ENCODE measurements at places on chromosomes 7 and 10.

GRCh38 chr10:73635781-73636180 lies 5.5 kb downstream of the MYOZ1 start:
- DNase-seq: peak; percentile 6

GRCh38 chr10:50538555-50539398 lies 85.0 kb downstream of the SGMS1 start:
- DNase-seq: no peak

DNA sequence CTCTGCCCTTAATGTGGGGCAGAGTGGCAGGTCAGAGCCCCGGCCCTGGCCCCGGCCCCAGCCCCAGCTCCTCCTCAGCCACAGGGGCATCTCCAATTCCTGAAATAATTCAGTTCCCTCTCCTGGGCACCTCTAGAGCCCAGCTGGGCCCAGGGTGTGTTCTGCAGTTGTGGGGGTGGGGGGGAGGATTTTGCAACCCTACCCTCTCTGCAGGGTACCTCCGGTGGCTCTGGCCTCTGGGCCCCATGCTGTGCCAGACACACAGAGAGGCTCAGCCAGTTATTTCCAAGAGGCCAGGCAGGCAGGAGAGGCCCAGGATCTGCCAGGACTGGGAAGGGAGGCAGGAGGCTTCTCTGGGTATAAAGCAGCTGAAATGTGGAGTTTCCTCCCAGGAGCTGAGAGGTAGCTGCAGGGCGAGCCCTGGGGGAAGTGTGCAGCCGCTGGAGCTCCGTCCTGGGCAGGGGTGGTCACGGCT lies 47.9 kb downstream of the PWWP2B start:
- DNase-seq: no peak

DNA sequence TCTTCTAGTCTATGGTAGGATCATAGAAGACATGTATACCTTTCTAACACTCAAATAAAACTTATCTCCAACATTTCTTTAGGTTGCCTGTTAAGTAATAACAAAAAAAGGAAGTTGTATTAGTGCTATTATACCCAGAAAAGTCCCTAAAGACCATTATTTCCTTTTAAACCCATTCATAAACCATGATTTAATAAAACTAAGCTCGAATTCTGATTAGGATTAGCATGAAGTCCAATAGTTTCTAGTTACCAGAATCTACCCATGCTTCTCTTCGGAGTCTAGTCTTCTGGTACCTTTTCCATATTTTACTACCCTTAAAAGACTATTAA lies 62.7 kb downstream of the USP6NL start:
- DNase-seq: no peak

GRCh38 chr10:75294866-75295701 lies 59.3 kb upstream of the COMTD1 start:
- peak; percentile 86 for DNase-seq

GRCh38 chr10:86205306-86206239 lies 161.0 kb downstream of the GRID1 start:
- DNase-seq: no peak

- DNase-seq: peak; percentile 71
Observed at GRCh38 chr7:135672560-135673359, 10.4 kb downstream of the STMP1 start.

- no peak for DNase-seq
Observed at GRCh38 chr10:52332815-52333214, 18.7 kb downstream of the DKK1 start.

DNA sequence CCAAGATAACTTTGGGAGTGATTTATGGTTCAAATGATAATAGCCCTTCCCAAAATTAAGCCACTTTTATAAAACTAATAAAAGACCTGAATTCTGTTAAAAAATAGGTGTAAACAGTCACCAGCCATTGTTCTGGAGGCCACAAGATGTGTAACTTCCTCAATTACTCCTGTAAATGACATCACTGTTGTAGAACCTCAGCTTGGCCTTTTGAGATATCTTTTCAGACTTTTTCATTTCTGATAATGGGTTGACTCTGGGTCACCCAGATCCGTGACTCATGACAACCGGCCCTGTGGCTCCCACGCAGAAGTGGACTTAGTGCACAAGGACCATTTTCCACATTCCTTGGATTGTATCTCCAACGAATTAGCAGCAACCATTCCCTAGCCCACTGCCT lies 106.6 kb downstream of the DKK1 start:
- DNase-seq: no peak

- peak; percentile 84 for DNase-seq
Observed at GRCh38 chr7:47818796-47819606, 129.3 kb downstream of the PKD1L1 start.

DNA sequence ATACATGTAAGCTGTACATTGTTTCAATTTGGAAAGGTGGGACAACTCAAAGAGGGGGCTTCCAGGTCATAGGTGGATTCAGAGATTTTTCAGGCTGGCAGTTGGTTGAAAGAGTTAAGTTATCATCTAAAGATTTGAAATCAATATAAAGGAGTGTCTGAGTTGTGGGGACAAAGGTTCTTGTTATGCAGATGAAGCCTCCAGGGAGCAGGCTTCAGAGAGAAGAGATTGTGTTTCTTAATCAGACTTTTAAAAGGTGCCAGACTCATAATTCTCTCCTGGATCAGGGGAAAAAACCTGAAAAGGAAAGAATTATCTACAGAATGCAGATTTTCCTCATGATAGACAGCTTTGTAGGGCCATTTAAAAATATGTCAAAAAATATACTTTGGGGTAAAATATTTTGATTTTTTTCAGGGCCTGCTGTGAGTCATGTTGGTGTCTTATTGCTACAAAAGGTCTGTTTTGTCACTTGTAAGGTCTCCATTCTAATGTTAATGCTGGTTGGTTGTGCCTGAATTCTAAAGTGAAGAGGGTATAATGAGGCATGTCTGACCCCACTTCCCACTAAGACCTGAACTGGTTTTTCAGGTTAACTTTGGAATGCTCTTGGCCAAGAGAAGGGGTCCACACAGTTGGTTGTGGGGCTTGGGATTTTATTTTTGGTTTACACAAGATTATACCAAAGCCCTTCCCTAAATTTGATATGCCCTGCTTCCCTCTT lies 52.7 kb upstream of the PRSS1 start:
- no peak for DNase-seq

GRCh38 chr10:36271627-36272340 lies 629.7 kb upstream of the FZD8 start:
- no peak for DNase-seq

DNA sequence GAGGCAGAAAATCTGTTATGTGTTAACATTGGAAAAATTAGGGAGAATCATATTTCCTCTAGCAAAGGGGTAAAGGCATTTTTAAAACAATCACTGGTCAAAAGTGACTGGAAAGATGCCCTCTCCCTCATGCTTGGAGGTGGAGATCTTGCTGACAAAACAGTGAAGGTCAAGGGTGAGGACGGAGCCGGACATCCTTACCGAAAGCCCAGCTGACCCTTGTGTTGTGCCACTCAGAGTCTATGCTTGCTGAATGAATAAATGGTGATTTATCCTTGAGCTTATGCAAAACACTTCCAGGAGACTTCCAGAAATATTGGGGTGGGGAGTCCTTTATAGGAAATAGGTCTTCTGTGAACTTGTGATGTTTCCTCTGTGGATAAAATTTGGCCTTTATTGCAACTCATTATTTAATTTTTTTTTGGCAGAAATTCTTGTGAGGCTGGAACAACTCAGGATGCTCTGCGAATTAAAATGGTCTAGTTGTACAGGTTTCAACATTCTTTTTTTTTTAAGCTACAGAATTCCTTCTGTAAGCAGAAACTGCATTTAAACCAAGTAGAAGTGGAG lies 28.3 kb upstream of the ELMO1 start:
- DNase-seq: no peak

DNA sequence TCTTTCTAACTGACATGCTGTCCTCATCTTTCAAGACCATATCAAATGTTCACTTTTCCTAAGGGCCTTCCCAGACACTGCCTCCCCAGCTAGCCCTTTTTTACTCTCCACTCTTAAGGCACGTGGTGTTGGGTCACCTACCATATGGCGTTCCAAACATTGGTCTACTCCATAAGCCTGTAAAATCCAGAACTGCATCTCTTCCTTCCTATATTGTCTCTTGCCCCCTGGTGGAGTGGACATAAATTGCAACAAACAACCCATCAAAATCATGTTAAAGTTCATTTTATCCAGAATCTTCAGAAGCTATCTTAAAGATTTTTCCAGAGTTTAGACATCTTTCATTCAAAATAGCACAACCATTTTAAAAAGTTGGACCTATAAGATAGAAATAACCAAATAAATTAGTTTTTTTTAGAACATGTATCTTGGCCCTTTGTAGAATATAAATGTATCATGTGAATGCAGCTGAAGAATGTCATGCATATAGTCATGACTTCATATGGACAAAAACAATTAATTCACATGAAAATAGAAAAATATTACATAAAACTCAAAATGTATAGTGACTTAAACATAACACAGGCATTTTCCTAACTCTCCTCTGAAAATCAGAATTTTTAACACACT lies 180.6 kb upstream of the CHRM2 start:
- peak; percentile 15 for DNase-seq

- no peak for DNase-seq
Observed at GRCh38 chr10:1416456-1417037, 320.8 kb downstream of the ADARB2 start.

DNA sequence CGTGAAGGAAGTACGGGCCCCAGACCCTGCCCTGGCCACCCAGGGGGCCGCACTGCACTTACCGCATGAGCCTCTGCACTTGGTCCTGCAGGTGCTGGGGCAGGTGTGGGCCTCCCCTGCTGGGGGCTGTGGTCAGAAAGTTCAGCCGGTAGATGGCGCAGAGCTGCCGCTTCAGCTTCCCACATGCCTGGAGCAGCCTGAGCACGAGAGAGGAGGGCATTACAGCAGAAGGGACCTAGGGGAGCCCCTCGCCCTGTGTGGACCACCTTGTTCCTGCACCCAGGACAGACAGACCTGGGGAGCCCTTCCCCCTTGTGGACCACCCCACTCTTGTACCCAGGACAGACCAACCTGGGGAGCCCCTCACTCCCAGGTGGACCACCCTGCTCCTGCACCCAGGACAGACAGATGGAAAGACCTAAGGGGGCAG lies 8.7 kb upstream of the PYROXD2 start:
- DNase-seq: no peak

- DNase-seq: no peak
Observed at GRCh38 chr7:31785101-31785500, 98.1 kb downstream of the PPP1R17 start.

DNA sequence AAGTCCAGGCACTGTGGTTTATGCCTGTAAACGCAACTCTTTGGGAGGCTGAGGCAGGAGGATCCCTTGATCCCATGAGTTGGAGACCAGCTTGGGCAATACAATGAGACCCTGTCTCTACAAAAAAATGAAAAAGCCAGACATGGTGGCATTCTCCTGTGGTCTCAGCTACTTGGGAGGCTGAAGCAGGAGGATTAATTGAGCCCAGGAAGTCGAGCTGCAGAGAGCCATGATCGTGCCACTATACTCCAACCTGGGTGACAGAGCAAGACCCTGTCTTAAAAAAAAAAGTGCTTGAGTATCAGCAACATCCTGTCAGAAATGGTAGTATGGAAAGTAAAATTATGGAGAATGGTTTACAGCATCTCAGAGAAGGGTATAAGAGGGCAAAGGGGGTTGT lies 11.6 kb downstream of the APBB1IP start:
- no peak for DNase-seq

DNA sequence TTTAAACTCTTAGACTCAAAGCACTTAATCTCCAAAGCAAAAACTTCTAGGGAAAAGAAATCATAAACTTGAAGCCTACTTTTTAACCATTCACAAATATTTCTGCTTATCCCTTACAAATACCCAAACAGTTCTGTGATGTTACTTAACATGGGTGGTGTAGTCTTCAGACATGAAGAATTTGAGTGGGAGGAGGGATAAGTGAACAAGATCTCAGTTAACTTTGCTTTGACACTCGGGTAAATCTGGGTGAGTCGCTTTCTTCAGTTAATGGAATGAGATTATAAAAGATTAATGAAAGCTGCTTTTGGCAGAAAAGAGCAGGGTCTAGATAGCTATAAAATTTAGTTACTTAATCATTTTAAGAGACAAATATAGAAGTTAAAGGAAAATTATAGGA lies 47.5 kb downstream of the RNF133 start:
- no peak for DNase-seq

GRCh38 chr7:110296321-110296720 lies 794.6 kb upstream of the LRRN3 start:
- DNase-seq: no peak

- no peak for DNase-seq
Observed at GRCh38 chr7:66815951-66816350, 75.4 kb downstream of the RABGEF1 start.

DNA sequence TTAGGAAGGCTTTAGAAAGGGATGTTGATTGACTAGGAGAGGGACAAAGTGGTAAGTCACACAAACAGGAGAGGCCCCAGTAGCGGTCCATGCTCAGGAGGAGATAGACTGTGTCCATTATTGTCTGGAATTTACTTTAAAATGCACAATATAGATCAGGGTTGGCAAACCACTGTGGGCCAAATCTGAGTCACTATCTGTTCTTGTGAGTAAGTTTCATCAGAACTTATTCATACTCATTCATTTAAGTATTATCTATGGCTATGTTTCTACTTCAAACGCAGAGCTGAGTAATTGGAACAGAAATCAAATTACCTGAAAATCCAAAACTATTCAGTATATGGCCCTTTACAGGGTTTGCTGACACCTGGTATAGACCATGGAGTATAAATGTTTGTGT lies 166.5 kb downstream of the COL28A1 start:
- no peak for DNase-seq

GRCh38 chr7:79398138-79398749 lies 55.2 kb downstream of the MAGI2 start:
- DNase-seq: no peak

DNA sequence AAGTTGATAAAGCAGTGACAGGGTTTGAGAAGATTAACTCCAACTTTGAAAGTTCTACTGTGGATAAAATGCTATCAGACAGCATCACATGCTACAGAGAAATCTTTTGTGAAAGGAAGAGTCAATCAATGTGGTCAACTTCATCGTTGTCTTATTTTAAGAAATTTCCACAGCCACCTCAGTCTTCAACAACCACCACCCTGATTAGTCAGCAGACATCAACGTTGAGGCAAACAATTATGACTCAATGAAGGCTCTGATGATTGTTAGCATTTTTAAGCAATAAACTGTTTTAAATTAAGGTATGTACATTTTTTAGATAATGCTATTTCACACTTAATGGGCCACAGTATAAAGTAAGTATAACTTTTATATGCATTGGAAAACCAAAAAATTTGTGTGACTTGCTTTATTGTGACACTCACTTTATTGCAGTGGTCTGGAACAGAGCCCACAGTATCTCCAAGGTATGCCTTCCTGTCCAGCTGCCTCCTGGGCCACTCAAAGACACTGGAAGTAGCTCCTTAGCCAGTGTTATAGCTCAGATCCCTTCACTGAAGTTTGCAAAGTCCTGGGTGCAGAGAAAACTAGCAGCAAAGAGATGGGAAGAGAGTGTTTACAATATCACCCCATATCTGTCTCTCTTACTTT lies 293.1 kb downstream of the ARHGAP12 start:
- DNase-seq: no peak

- no peak for DNase-seq
Observed at GRCh38 chr10:10421071-10421470, 596.6 kb upstream of the CELF2 start.

DNA sequence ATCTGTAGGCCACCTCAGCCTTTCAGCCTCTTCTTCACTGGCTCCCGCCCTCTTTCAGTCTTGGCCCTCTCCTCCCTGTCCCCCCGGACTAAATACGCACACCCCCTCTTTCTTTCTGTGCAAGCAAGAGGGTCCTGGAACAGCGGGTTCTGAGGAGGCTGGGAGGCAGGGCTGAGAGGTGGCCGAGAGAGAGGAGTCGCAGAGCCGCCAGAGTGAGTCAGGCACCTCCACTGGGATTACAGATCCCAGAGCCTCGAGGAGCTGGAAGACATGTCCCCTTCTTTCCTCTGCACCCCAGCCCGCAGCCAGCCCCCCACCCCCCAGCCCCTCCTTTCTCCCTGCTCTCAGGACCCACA lies 182 bp downstream of the CCDC136 start:
- peak; percentile 53 for DNase-seq
